ENCODE measurements at places on chromosomes 7 and 10.

GRCh38 chr7:101120315-101120714, 6.6 kb upstream of the SERPINE1 start:
- no peak for DNase-seq

DNA sequence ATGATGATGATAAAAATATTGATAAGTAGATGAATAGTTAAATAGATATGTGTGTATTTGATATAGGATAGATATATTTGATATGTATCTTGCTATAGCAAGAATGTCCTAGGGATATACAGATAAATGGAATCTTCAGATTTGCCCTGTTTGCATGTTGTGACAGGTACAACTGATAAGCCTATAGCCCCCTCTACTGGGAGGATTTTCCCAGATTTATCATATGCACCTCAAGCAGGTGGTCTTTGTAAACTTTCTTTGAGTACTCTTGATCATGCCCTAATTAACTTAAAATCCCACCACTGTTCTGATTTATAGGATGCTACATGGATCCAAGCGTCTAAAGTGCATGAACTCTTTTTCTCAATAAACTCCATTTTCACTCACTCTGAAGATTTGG, 1050.7 kb downstream of the SORCS3 start:
- DNase-seq = no peak

DNA sequence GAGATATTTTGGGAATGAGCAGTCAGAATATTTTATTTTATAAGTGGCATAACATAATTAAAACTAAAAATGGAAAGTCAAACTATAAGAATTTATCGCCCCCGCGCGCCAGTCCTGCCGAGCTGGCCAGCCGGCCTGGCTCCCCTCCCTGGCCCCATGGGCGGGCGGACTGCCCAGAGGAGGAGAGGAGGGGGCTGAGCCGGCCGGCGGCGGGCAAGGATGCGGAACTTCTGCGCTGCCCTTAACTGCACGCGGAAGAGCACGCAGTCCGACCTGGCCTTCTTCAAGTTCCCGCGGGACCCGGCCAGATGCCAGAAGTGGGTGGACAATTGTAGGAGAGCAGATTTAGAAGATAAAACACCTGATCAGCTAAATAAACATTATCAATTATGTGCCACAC, 96.8 kb downstream of the DKK1 start:
- no peak for DNase-seq

- DNase-seq = no peak
Measured at GRCh38 chr7:157616426-157616825, 279.6 kb downstream of the DNAJB6 start.

Measured in fibroblast of skin of left quadriceps (primary cell).